ENCODE measurements at places on chromosomes 11 and 22.

GRCh38 chr11:67057205-67057672 is 592 bp downstream of the RHOD start:
- DNase-seq: no peak

GRCh38 chr11:46345131-46345597 is 2.1 kb upstream of the DGKZ start:
- DNase-seq: no peak

- no peak for DNase-seq
These were observed 241.6 kb downstream of the FAM76B start for GRCh38 chr11:95547976-95548375.

DNA sequence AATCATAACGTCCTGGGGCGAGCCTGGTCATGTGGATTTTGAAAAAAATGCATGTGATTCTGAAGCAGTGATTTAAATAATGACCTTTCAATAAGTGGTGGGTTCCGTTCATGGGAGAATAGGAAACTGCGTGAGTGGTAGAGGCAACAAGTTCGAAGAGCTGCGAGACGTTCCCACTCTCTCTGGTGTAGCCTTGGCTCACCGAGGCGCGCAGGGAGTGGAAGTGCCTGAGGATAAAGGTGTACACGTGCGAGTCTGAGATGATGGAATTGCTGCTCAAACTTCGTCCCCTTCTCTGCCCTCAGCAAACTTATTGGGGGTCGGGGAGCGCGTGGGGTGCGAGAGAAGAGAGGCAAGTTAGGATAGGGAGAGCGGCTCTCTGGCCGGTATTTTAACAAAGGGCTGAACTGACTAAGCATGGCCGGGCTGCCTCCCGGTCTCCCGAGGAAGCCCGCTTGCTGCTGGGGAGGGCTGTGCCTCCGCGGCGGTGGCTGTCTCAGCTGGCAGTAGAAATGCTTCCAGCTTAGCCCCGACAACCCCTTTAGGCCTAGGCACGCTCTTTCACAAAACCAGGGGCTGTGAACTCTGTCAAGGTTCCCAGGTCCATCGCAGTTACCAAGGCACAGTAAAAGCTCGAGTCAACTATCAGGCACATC is 875 bp upstream of the STT3A start:
- DNase-seq: no peak

DNA sequence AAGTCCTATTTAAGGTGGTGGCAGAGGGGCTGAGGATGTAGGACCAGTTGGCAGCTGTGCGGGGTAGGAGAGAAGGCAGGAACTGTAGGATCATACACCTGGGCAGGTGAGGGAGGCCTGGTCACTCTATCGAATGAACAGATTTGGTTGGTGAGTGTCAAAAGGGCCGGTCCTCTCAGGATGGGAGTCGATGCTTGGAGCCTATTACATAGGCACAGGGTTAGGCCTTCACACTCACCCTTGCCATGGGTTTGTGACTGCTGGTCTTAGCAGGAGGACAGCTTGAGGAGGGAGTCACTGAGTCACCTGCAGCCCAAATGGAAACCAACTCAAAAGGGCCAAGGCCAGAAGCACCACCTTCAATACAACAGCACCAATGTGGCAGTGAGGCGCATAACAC is 80.2 kb upstream of the NARS2 start:
- no peak for DNase-seq

DNA sequence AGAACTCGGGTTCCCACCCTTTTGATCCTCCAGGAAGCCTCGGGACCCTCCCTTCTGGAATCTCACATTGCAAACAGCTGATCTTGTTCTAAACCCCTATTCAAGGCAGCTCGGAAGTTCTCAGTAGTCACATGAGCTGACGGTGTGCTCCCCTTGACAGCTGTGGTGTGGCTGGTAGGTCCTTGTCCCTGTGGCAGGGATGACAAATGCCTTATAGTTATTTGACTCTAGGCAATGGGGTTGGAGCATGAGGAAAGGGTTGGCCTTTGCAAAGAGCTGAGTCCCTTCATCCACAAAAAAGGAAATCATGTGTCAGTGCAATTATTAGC is 23.6 kb downstream of the EIF4G2 start:
- no peak for DNase-seq

DNA sequence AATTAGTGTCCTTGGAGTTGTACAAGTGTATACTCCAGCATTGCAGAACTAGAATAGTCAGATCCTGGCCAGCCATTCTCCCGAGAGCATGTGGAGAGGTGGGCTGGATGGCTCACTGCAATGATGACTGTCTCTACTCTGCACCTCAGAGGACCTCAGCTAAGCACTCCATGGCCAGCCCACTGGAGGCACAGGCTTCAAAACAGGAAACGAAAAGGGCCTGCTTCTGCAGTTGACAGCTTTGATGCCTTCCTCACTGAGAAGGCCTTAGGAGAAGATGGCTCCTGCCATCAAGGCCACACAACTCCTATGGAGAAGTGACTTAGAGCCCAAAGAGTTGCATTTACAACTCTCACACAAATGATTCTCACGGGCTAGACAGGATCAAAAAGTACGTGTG is 9.1 kb downstream of the POLD4 start:
- DNase-seq: no peak

- DNase-seq: no peak
These were observed 65.8 kb downstream of the CSTPP1 start for GRCh38 chr11:47002390-47002789.

DNA sequence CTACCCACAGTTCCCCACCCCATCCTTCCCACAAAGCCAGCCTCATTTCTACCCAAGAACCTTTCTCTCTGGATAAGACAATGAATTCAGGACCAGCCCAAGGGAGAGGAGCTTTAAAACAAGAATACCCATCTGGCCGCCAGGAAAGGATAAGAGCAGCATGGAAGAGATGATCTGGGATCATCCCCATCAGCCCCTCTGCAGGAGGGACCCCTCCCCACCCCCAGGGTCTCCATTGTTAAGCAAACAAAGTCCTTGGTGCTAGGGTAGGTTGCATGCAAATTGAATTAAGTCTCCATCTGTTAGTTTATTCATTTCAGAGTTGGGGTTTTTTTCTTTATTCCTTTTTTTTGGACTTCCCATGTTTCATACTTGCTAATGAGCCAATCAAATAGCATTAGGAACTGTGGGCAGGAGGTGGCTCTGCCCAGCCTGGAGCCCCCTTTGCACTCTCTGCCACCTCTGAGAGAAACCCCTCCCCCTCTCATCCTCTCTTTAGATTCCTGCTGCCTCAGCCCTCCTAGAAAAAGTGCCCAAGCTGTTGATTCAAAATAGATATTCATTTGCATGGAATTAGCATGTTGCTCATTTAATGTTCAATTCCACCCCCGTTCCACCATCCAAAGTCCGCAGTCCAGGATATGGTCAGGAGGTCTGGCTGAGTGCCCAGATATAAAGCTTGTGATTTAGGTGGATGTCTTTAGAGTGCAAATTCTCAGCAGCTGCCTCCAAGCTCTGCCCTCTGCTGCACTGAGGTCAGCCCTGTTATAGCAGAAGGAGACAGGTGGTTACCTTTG is 138.5 kb upstream of the NCAM1 start:
- DNase-seq: no peak
